ENCODE measurements at places on chromosomes 7 and 10. TPM values are rescaled to one million over a fixed set of nuclear protein-coding genes. Genes with fewer than 3 reads are reported as not detected.

DNA sequence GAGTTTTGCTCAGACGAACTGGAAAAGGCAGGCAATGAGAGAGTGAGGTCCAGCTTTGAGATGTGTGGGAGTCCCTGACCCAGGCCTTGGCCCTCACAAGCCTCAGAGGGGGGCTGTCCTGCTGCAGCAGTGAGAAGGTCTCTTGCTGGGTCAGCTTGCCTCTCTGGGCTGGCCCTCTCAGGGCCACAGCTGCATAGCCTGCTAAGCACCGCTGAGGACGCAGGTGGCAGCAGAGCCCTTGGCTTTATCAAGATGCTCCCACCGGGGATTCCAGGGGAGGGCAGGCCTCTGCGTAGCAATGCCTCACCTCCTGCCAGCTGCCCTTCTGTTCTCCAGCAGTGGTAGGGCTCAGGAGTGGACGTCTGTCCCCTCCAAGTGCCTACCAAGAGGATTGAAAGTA, 128.7 kb downstream of the COBL start:
- DNase-seq: peak; percentile 33
- H3K27me3 ChIP-seq: no peaks in the 10 kb centered on the region
- H3K4me3 ChIP-seq: no peak overlapping the region
- no peaks in the 10 kb centered on the region for H3K36me3 ChIP-seq
- H3K4me1 ChIP-seq: peaks cover 27% of the 10 kb centered on the region
- peak overlapping the region; percentile 49 for H3K27ac ChIP-seq

DNA sequence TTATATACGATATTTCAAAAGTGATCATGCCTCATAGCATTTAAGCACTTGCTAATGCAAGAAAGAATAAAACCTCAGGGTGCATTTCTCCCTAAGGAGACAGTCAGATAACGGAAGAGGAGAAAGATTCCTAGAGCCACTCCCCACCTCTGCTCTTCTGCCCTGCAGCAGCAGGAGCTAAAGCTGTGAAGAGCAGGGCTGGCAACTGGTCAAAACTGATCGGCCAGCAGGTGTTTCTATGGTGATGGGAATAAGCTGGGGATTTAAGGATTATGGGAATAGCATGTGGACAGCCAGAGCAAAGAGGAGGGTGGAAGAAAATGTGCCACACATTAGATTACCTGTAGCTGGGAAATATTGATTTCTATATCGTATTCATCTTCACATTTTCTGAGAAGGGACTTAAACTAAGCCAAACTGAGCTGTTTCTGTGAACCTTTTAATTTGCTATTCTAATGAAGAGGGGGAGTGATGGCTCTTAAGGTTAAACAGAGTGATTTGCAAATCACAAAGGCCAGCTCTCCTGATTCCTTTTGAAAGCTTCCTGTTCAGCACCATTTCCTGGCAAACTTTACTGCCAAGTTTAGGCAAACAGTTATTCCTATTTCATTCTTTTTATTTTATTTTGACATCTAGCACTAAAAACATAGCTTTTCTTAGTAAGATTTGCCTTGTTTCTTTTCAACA, 268.9 kb upstream of the PFKP start:
- no peaks in the 10 kb centered on the region for H3K4me1 ChIP-seq
- no peak overlapping the region for H3K4me3 ChIP-seq
- DNase-seq: no peak
- H3K36me3 ChIP-seq: no peaks in the 10 kb centered on the region
- H3K27ac ChIP-seq: no peak overlapping the region

DNA sequence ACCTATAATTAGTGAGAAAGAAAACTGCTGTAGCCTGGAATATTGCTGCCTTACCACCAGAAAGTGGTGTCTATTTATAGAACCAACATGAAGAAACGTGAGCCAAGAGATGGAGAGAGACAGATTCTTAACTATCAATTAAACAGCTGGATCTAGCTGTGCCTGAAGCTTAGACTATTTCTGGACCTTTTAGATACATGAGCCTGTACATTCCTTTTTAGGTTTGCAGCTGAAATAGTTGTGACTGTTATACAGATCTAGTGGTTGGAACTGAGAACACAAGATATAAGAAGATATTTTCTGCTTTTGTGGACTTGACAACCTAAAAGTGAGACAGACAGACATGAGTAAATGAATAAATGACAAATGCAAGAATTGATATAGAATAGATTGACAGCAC, 73.4 kb downstream of the CDK14 start:
- H3K4me3 ChIP-seq: no peak overlapping the region
- no peak for DNase-seq

- H3K4me3 ChIP-seq: no peak overlapping the region
- no peak overlapping the region for H3K27ac ChIP-seq
- H3K4me1 ChIP-seq: peaks cover 4% of the 10 kb centered on the region
- H3K27me3 ChIP-seq: no peaks in the 10 kb centered on the region
- no peak for DNase-seq
These were observed 28.3 kb downstream of the CCDC3 start for GRCh38 chr10:12973149-12973718.

- H3K27me3 ChIP-seq: no peaks in the 10 kb centered on the region
- no peak for DNase-seq
- no peak overlapping the region for H3K27ac ChIP-seq
- peaks cover 20% of the 10 kb centered on the region for H3K4me1 ChIP-seq
- H3K4me3 ChIP-seq: no peak overlapping the region
These were observed 580.2 kb downstream of the SUGCT start for GRCh38 chr7:40715053-40715430.

- H3K4me3 ChIP-seq: no peak overlapping the region
- no peaks in the 10 kb centered on the region for H3K4me1 ChIP-seq
- H3K27me3 ChIP-seq: no peaks in the 10 kb centered on the region
- DNase-seq: no peak
These were observed 45.0 kb upstream of the MGAM2 start for GRCh38 chr7:142066536-142066935.

- no peak overlapping the region for H3K4me3 ChIP-seq
- DNase-seq: no peak
- H3K36me3 ChIP-seq: no peaks in the 10 kb centered on the region
- peak overlapping the region; percentile 70 for H3K27ac ChIP-seq
These were observed 19.9 kb upstream of the FAM180A start for GRCh38 chr7:135768467-135768866.

GRCh38 chr7:84412161-84412969, 217.8 kb upstream of the SEMA3A start:
- no peaks in the 10 kb centered on the region for H3K36me3 ChIP-seq
- H3K4me1 ChIP-seq: no peaks in the 10 kb centered on the region

- DNase-seq: no peak
- H3K27ac ChIP-seq: no peak overlapping the region
- H3K4me3 ChIP-seq: no peak overlapping the region
- no peaks in the 10 kb centered on the region for H3K36me3 ChIP-seq
- H3K27me3 ChIP-seq: no peaks in the 10 kb centered on the region
These were observed 242.9 kb upstream of the CXCL12 start for GRCh38 chr10:44627591-44628354.

DNA sequence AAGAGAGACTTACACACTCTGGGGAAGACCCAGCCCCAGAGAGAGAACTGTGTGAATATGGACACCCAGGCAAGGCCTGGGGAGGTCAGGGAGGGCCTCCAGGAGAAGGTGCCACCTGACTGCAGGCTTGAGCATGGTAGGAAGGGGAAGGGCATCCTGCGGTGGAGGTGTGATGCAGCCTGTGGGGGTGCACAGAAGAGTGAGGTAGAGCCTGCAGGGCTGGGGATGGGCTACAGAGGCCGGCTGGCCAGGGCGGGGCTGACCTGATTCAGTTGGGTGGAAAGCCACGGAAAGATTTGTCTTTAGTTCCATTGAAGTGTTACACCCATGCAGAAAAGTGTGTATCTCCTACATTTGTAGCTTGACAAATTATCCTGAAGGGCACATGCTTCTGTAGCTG, 47.6 kb downstream of the ZMIZ1 start:
- no peak overlapping the region for H3K4me3 ChIP-seq
- H3K4me1 ChIP-seq: peaks cover 86% of the 10 kb centered on the region
- no peak for DNase-seq
- H3K36me3 ChIP-seq: peaks cover 13% of the 10 kb centered on the region
- no peaks in the 10 kb centered on the region for H3K27me3 ChIP-seq

DNA sequence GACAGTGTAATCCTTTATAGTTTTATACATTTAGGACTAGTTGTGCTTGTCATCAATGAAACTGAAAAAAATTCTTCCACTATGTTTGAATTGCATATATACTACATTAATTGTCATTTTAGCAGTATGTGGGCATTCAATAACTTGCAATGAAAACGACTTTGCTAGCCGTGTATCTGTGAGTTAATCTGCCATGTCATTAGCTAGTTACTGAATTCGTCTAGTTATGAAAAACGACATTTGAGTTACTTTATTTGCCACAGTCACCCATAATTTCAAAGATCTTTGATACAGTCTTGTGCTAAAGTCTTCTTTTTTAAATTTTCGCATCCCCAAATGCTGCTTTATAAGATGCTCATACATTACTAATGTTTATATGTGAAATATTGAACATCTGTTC, 18.3 kb upstream of the SMC3 start:
- DNase-seq: no peak
- no peaks in the 10 kb centered on the region for H3K4me1 ChIP-seq
- no peak overlapping the region for H3K27ac ChIP-seq
- H3K36me3 ChIP-seq: no peaks in the 10 kb centered on the region
- H3K27me3 ChIP-seq: peaks cover 19% of the 10 kb centered on the region

DNA sequence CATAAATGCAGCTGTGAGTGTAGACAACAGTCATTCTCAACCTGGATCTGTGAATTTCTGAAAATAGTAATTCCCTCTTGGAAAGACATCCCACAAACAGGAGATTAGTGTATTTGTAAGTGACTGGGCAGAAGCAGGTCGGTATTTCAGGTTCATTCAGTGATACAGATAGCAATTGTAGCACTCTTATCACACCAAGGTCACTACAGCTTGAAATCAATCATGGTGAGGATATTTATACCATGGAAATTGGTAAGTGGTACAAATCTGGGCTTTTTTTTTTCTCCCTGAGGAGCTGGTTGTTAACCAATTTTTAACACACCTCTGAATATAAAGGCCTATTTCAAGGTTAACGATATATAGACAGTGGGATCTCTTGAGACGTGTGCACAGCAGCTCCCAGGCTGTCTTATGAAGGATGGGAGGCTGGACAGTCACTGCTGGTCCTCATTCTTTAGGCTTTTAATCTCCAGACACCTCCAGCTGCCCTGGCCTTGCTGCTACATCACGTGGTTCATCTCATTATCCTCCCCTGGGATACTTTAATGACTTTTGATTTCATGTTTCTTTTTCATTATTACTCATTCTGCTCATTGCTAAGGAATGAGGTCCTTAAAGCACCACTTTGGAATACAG, 87.1 kb downstream of the ITGA8 start:
- H3K27me3 ChIP-seq: no peaks in the 10 kb centered on the region
- H3K27ac ChIP-seq: no peak overlapping the region
- DNase-seq: no peak
- H3K36me3 ChIP-seq: no peaks in the 10 kb centered on the region
- H3K4me1 ChIP-seq: peaks cover 9% of the 10 kb centered on the region

DNA sequence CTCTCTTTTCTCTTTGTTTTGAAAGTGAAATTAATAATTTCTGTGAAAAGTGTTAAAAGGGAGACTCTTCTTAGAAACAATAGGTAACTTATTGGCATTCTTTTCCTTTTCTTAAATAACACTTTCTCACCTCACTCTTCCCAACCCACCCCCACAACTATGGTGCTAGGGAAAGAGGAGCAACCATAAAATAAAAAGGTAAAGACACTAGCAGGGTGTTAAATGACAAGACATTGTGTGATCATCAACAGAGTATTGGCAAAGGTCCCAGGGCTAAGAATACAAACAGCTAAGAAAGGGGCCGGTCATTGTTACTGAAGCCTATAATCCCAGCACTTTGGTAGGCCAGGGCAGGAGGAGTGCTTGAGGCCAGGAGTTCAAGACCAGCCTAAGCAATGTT, 183.7 kb downstream of the NEBL start:
- no peak overlapping the region for H3K4me3 ChIP-seq
- no peak overlapping the region for H3K27ac ChIP-seq
- DNase-seq: no peak
- H3K4me1 ChIP-seq: no peaks in the 10 kb centered on the region
- H3K36me3 ChIP-seq: no peaks in the 10 kb centered on the region

GRCh38 chr10:116973946-116974455, 31.0 kb downstream of the SHTN1 start:
- H3K4me1 ChIP-seq: no peaks in the 10 kb centered on the region
- no peaks in the 10 kb centered on the region for H3K27me3 ChIP-seq
- H3K36me3 ChIP-seq: no peaks in the 10 kb centered on the region
- no peak overlapping the region for H3K27ac ChIP-seq
- DNase-seq: no peak
- H3K4me3 ChIP-seq: no peak overlapping the region

DNA sequence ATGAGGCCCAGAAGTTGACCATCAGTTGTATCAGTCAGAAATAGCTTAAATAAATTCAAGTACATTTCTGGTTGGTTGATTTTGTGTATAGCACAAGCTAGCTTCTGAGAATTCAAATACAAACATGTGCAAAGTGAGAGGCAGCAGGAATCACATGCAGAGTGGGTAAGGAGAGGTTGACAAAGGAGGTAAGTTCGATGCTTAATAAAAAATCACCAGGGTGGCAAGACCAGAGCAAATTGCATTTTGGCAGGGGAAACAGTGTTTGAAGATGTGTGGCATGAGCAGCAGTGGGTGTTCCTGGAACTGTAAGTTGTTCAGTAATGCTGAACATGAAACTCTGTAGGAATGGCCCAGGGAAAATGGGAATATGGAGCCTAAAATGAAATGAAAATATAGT, 52.6 kb downstream of the GNAI1 start:
- no peaks in the 10 kb centered on the region for H3K36me3 ChIP-seq
- no peak overlapping the region for H3K4me3 ChIP-seq
- no peaks in the 10 kb centered on the region for H3K4me1 ChIP-seq
- no peaks in the 10 kb centered on the region for H3K27me3 ChIP-seq
- DNase-seq: no peak

The EPHA1 gene
- not detected for total RNA-seq

The PIK3CG gene
- 1.3 TPM for total RNA-seq

The SUPV3L1 gene
- total RNA-seq: 34.6 TPM
